ENCODE measurements at places on chromosomes 2 and 18.

DNA sequence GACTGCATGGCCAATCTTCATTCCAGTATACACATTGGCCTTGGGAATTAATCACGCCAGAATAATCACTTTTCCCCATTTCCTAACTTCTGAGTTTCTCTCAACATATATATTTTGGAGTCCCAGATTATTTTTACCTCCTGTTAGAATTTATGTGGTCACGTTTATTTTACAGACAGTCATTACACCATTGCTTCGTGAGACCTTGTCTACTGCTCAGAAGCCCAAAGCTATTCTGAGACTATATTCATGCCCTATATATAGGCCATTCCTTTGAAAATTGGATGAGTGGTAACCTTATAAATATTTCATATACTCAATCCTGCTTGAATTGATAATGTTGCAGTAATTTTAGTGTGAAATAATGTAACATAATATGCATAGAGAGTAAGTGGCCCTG is 610.0 kb upstream of the CDH2 start:
- DNase-seq, result no peak

- DNase-seq, result peak; percentile 41
Measured at GRCh38 chr18:51266773-51267172, 69.3 kb upstream of the MEX3C start.

DNA sequence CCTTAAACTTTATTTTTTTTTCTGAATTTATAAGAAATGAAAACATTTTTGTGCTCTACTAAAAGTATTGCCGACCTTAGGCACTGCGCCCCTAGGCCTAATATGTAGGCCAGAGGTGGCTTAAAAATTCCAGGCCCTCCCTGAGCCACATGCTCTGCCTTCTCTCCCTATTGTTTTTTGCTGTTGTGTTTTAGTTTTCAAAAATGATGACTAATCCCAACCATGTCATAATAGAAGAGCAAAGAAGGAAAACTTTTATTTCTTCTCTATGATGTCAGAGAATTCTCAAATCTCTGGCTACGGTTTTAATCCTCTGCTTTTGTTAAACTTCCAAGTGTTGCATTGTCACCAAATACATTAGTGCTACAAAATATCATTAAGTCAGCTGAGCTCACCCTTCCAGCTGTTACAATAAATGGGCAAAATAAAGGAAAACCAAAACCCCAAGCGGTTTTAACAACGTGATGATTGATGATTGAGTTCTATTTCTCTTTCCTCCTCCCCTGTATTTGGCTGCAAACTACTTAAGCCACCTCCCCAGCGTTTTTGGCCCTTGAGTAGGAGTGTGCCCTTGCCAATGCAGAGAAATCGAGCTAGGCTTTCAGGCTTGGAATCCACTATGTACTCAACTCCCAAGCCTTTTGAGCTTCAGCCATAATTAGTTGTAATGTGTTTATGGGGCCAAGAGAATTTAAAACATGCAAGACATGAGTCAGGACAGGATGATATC is 163.5 kb upstream of the POU3F3 start:
- DNase-seq, result no peak

DNA sequence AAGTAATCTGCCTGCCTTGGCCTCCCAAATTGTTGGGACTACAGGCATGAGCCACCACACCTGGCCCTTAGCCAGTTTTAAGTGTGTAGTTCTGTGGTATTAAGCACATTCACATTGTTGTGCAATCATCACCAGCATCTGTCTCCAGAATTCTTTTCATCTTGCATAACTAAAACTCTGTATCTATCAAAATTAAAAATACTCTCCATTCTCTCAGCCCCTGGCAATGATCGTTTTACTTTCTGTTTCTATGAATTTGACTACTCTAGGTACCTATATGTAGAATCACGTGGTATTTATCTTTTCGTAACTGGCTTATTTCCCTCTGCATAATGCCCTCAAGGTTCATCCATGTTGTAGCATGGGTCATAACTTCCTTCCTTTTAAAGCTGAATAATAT is 45.5 kb upstream of the CAVIN2 start:
- DNase-seq, result peak; percentile 97

DNA sequence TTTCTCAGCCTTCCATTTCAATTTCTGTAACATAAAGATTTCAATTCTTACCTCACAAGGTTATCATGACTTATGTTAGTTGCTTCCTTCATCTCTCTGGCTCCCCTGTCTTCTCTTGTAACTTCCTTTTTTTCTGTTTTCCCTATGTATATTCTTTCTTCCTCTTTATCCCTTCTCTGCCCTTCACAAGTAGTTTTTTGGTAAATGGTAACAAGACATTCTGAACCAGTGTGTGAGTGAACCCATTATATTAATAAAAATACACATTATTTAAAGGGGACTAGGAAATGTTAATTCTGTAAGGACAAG is 8.4 kb downstream of the ACSL3 start:
- no peak for DNase-seq

DNA sequence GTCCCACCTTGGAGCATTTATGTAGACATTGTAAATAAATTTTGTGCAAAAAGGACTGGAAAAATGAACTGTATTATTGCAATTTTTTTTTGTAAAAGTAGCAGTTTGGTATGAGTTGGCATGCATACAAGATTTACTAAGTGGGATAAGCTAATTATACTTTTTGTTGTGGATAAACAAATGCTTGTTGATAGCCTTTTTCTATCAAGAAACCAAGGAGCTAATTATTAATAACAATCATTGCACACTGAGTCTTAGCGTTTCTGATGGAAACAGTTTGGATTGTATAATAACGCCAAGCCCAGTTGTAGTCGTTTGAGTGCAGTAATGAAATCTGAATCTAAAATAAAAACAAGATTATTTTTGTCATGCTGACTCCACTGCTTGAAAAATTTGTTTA is 137.5 kb downstream of the MEIS1 start:
- no peak for DNase-seq

DNA sequence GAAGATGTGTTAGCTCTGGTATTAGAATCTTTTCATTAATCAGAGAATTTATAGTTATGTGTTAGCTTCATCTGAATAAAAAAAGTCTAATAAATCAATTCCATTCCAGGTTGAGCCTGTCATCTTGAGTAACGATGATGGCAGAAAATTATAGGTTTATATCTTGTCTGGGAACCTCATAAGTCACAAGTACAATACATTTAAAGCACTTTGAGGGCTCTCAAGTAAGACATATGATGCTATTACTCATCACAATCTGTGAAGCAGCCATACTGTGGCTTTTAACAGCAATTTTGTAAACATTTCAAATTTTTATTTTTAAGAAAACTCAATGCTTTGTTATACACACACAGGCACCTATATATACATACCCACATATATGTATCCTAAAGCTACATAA is 484.1 kb upstream of the VRK2 start:
- DNase-seq, result no peak

GRCh38 chr18:11859903-11860407 is 8.7 kb downstream of the CHMP1B start:
- DNase-seq, result peak; percentile 90

GRCh38 chr2:85998071-85998991 is 107.4 kb downstream of the POLR1A start:
- DNase-seq, result peak; percentile 56

- no peak for DNase-seq
Measured at GRCh38 chr2:903223-903900, 47.3 kb upstream of the SNTG2 start.

GRCh38 chr2:143410082-143410897 is 281.1 kb downstream of the ARHGAP15 start:
- DNase-seq, result peak; percentile 23

GRCh38 chr2:138010890-138011289 is 46.6 kb downstream of the HNMT start:
- no peak for DNase-seq

GRCh38 chr18:60549338-60549960 is 176.9 kb upstream of the MC4R start:
- peak; percentile 74 for DNase-seq

GRCh38 chr2:81276595-81276994 is 972.0 kb upstream of the LRRTM1 start:
- DNase-seq, result no peak

Measured in fibroblast of mammary gland (primary cell).